Daoy (cell line): ENCODE measurements at places on chromosomes 13 and 19. TPM values are rescaled to one million over a fixed set of nuclear protein-coding genes. Genes with fewer than 3 reads are reported as not detected.

The FCHO1 gene
- 0.91 and 3.2 TPM in 2 replicates for total RNA-seq

The RFPL4A gene
- 64.2 and 89.1 TPM in 2 replicates for total RNA-seq

The SLC7A10 gene
- not detected in 2 replicates for total RNA-seq

The CYP2A6 gene
- total RNA-seq, result not detected in 2 replicates

The ZNF320 gene
- 7.6 and 10.5 TPM in 2 replicates for total RNA-seq

The PSG1 gene
- total RNA-seq, result not detected in 2 replicates

The IL4I1 gene
- total RNA-seq, result 9.1 and 9.3 TPM in 2 replicates

The KLK10 gene
- 0.63 TPM in 1 of 2 replicates, not detected in the other for total RNA-seq

The ODAD3 gene
- not detected in 2 replicates for total RNA-seq

The NXNL1 gene
- total RNA-seq, result not detected in 2 replicates

The B3GNT3 gene
- total RNA-seq, result 0.06 and 0.09 TPM in 2 replicates

The PRR20E gene
- not detected in 2 replicates for total RNA-seq

The FBN3 gene
- total RNA-seq, result not detected in 2 replicates

The IL11 gene
- total RNA-seq, result 56.5 and 60.4 TPM in 2 replicates

The FCGBP gene
- 0.92 and 1.5 TPM in 2 replicates for total RNA-seq

The CRX gene
- total RNA-seq, result not detected in 2 replicates

The TMEM259 gene
- 79.1 and 81.7 TPM in 2 replicates for total RNA-seq

The F2RL3 gene
- total RNA-seq, result 2.9 and 7.0 TPM in 2 replicates

The ZNF728 gene
- 0.46 and 1.0 TPM in 2 replicates for total RNA-seq

The NHLRC3 gene
- 3.1 and 7.9 TPM in 2 replicates for total RNA-seq

The TNFSF9 gene
- 12.0 and 13.8 TPM in 2 replicates for total RNA-seq

The TEAD2 gene
- 29.0 and 31.0 TPM in 2 replicates for total RNA-seq

The C5AR2 gene
- 0.17 TPM in 1 of 2 replicates, not detected in the other for total RNA-seq

The F7 gene
- 0.11 TPM in 1 of 2 replicates, not detected in the other for total RNA-seq

The ANO8 gene
- total RNA-seq, result 2.5 TPM in 2 replicates

The RFPL4AL1 gene
- 46.6 and 54.4 TPM in 2 replicates for total RNA-seq

The LRRC63 gene
- 0.11 TPM in 1 of 2 replicates, not detected in the other for total RNA-seq

The GJA3 gene
- 0.89 and 1.4 TPM in 2 replicates for total RNA-seq

The CXCL17 gene
- total RNA-seq, result not detected in 2 replicates

The ZNF568 gene
- 5.2 and 24.6 TPM in 2 replicates for total RNA-seq

The SRRM5 gene
- total RNA-seq, result not detected in 2 replicates

The S1PR4 gene
- not detected in 2 replicates for total RNA-seq

The CYP2B6 gene
- not detected in 2 replicates for total RNA-seq
